ENCODE measurements at places on chromosomes 5 and 9. TPM values are rescaled to one million over a fixed set of nuclear protein-coding genes. Genes with fewer than 3 reads are reported as not detected.

Gene LHX2
- 2.6 TPM for total RNA-seq

Gene GPRIN1
- 3.9 TPM for total RNA-seq

GRCh38 chr9:113343732-113344231 is 3.7 kb upstream of the WDR31 start:
- DNase-seq: no peak

DNA sequence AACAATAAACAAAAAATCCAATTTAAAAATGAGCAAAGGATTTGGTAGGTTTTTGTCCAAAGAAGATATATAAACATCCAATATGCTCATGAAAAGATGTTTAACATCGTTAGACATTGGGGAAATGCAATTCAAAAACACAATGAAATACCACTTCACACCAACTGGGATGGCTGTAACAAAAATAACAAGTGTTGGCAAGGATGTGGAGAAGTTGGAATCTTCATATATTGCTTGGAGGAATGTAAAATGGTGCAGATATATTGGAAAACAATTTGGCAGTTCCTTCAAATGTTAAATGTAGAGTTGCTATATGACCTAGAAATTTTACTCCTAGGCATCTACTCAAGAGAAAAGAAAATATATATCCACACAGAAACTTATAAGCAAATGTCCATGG is 224.3 kb downstream of the AUH start:
- DNase-seq: no peak

Gene CTXN3
- total RNA-seq: not detected

- DNase-seq: no peak
Measured at GRCh38 chr5:139955616-139956273, 87.4 kb downstream of the NRG2 start.

Gene SELENOP
- total RNA-seq: 153 TPM

Gene CDC20B
- not detected for total RNA-seq

Gene FST
- total RNA-seq: 0.77 TPM

Gene STPG3
- not detected for total RNA-seq

DNA sequence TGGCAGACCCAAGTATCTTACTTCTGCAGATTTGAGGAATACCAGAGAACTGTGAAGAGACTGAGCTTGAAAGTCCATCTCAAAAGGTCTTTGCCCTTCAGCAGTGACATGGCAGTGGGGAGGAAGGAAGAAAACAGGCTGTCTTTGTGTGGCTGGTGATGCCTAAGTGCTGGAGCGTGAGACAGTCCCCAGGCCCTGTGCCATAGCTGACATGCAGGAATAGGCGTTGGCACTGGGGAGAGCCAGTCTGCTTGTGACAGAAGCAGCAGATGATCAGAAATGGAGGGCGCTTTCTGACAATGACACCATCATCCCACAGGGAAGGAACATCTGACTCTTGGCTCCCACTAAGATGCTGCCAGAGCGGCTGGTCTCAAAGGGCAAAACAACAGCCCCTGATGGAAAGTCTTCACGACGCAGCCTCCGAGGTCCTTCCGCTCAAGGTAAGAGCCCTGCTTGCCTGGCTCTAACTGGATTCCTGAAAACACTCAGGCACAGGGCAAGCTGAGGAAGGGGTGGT is 15.5 kb upstream of the GLRX start:
- DNase-seq: no peak

- no peak for DNase-seq
Measured at GRCh38 chr5:103582364-103582763, 19.8 kb upstream of the NUDT12 start.

DNA sequence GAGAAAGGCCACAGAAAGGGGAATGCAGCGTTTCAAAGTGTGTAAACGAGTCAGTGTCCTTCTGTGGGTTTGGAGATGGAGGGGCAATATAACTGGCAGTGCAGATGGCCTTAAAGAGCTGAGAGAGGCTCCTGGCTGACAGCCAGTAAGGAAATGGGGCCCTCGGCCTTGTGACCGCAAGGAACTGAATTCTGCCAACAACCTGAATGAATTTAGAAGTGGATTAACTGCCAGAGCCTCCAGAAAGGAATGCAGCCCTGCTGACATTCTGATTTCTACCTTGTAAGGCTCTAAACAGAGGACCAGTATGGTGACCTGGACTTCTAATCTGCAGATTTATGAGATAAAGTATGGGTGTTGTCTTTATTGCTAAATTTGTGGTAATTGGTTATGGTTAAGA is 17.5 kb upstream of the NREP start:
- no peak for DNase-seq
